ENCODE measurements at places on chromosomes 1 and 21.
A peak's percentile ranks its signal among the peaks of the same experiment; 100 is the strongest.

DNA sequence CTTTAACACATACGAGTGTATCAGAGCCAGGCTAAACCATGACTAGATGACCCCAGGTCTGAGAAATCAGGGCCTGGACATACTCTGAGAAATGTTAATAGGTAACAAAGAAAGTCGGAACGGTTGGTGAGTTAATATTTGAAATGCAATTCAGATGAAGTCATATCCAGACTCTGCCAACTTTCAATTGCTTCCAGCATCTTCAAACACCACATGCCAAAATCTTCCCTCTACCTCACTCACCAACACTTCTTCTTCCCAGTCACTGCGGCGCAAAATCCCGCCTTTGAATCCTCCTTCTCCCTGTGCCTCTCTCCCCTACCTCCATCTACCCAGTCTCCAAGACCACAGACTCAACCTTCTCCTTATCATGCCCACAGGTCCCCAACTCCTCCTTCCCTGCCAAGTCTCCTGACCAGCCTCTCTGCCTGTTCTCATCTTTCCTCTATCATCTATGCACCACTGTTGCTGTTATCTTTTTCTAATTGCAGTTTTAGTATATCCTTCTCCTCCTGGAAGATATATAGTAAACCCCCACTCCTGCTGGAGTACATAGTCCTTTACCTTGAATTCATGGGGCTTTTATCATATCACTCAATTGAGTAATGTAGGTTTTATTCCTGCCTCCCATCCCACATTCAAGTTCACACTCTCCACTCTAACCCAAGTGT, 41.3 kb downstream of the ZBTB18 start:
- no peak for DNase-seq

DNA sequence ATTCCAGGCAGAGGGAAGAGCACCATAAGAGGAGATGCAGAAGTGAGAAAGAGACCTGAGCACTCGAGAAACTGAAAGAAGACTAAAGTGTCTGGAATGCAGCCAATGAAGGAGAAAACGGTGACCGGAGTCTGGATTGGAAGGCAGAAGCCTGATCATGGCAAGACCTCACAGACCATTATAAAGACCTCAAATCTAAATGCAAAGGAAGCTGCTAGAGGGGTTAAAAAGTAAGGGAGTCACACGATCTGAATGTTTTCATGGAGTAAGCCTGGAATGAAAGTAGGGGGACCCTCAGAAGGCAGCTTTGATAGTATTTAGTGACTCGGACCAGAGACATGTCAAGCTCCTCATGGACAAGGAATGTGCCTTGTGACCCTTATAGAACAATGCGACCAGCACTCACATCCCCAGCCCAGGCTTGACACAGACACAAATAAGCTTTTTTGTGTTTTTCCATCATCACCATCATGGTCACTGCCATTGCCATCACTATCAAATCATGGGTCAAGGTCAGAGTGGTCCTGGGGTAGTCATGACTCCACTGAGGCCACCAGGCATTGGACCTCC, 183.6 kb downstream of the SEC16B start:
- no peak for DNase-seq

- DNase-seq, result no peak
Observed at GRCh38 chr21:27528697-27529096, 561.8 kb upstream of the ADAMTS5 start.

- DNase-seq, result no peak
Observed at GRCh38 chr1:216330262-216330661, 93.0 kb downstream of the USH2A start.

- DNase-seq, result no peak
Observed at GRCh38 chr1:216047811-216048572, 375.3 kb downstream of the USH2A start.

DNA sequence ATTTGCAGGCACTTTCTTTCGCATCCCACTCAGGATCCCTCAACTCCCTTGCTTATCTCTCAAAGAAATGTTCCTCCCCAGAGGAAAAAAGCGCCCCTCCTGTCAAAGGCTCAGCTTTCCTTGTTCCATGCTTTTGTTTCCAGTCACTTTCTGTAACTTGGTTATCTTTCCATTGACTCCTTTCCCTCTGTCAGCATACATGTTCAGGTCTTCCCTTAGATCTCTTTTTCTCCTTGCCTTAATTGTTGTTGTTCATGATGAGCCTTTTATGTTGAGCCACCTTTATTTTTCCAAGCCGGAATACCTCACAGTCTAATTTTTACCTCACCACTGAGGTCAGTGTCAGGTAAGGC, 46.5 kb upstream of the PODN start:
- DNase-seq, result no peak

- peak; percentile 66 for DNase-seq
Observed at GRCh38 chr1:228166170-228166936, 749 bp downstream of the IBA57 start.

DNA sequence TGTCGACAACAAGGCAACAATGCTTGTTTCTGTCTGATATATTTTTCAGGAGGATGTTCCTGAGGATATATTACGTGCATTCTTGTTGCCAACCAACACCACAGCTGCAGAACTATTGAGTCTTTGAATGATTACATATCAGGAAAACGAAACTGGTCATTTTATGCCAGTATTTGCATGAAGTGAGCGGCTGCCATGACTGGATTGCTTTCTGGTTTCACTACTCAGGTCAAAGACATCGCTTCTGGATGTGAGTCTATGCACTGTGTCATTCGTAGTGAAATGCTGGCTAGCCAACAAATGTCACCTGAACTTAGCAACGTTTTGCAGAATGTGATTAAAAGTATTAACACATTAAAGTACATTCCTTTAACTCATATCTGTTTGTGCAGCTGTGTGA, 35.8 kb upstream of the OLFM3 start:
- no peak for DNase-seq

- DNase-seq, result peak; percentile 37
Observed at GRCh38 chr1:229058111-229058561, 212.8 kb upstream of the RAB4A start.

GRCh38 chr1:203185585-203185984, 919 bp downstream of the CHI3L1 start:
- DNase-seq, result no peak

GRCh38 chr1:91680556-91681155, 180.0 kb downstream of the CDC7 start:
- DNase-seq, result no peak

GRCh38 chr1:115492880-115493279, 148.9 kb upstream of the VANGL1 start:
- DNase-seq, result no peak

DNA sequence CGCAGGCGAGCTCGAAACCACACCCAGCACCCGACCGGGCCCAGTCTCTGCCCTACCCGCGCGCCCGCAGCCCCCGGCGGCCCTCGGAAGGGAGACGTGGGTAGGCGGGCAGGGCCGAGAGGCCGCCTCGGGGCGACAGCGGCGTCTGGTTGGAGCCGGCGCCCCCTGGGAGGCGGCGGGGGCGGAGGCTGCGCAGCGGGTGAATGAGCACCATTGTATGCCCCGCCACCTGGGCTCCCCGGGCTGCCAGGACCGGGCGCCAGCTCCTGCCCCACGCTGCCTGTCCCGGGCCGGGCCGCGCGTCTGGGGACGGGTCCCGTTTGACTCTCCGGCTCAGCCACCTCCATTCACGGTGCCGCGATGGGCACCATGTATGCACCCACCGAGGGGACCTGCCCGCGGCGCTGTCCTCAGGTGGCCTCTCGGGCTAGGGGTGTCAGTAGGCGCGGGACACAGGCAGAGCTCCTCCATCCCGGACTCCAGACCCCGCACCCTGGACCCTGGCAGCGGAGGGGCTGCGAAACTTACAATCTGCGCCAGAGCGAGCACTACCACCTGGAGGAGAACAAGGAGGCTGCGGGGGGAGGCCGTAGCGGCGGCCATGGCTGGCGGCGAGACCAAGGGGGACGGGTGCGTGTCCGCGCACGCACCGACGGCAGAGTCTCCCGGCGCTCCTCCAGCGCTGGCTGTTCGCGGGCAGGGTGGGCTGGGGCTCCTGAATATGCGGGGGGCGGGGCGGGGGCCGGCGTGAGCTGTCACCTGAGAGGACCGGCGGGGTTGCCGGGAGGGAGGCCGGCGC, at the start of gene COL9A2:
COL9A2 (minus strand) TSS at position 692 of the 799 bp plus-strand sequence; CDS start at position 603, 89 bp downstream.
- peak; percentile 54 for DNase-seq

GRCh38 chr21:41164981-41165655, 2.8 kb upstream of the BACE2 start:
- DNase-seq, result no peak

GRCh38 chr1:11012260-11013159, at the start of gene TARDBP:
Gene TARDBP, plus strand, starts transcription at chr1:11012654. Its CDS starts 1,074 bp downstream, at chr1:11013728.
- peak; percentile 88 for DNase-seq

DNA sequence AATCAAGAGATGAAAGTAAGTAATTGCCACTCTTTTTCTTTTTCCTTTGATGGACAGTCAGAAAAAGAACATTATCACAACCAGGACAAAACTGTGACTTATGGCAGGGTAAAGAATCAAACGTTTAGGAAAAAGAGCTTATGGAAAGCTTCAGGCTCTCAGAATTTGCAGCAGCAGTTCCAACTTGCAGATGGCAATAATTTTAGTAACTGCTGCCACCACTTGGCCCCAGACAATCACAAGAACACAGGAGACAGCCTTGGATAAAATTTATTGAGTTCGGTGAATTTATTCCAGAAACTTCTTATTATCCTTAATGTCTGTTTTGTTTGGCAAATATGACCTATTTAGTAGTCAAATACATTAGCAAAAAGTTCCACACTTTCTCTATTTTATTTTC, 804.4 kb downstream of the BRINP3 start:
- DNase-seq, result no peak

GRCh38 chr1:232593717-232594502, 36.0 kb downstream of the SIPA1L2 start:
- DNase-seq, result no peak

- DNase-seq, result no peak
Observed at GRCh38 chr21:43591571-43591970, 67.7 kb downstream of the HSF2BP start.

DNA sequence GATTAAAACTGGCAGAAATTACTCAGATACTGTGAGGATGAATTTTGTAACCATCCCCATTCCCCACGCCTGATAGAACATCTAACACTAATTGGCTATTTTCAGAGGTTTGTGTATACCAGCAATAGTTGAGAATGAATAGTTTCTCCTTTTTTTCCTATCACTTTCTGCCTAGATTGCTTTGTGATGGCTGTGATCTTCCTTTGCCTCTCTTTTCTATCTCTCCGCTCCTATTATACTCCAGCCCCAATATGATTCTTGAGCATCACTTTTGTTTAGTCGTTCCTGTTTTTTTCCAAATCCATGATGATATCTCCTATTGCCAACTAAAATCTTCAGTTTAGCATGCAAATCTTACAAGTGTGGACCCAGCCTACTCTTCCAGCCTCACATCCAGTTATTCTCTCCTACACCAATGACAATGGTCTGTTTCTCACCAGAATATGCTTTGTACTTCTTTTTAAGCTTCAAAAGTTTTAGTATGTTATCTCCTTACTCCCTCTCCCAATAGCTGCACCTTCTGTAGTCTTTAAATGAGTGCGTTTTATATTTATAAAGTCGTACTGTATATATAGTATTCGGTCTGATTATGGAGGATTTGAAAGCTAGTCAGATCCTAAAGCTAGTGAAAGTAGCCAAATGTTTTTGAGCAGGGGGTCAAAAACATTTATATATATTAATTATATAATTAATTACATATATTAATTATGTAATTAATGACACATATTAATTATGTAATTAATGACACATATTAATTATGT, 25.2 kb downstream of the MAGI3 start:
- no peak for DNase-seq

GRCh38 chr1:12342401-12343003, 112.7 kb downstream of the VPS13D start:
- DNase-seq, result no peak

- no peak for DNase-seq
Observed at GRCh38 chr1:107648071-107648470, 316.9 kb downstream of the VAV3 start.

DNA sequence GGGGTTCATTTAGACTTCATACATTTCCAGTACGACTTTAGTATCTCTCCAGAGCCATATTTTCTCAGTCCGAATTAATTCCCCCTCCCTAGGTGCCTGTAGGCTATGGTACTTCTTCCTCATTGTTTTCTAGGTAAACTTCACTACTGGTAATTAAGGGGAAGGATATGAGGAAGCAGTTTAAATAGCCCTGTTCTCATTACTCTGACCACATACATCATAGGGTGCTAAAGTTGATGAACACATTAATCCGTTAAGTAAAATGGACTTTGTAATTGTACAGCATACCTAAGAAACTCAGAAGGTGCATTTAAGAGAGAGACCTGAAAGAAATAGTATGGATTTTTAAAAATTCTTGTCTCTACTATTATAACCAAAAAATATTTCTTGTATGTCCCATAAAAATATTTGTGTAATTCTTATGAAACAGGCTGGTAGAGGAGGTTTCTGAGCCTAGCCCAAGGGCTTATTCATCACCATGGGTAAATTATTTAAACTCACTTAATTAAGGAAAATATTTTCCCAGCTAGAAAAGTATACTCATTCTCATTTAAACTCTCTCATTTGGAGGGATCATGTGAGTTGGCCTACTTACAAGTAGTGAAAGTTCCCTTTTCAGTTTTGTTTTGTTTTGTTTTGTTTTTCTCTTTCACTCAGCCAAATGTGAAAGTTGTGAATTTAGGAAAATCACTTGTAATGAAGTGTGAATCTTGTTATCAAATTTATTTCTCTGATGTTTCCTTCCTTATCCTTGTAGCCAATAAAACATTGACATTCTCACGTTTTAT, 2.0 kb downstream of the PRMT6 start:
- no peak for DNase-seq

GRCh38 chr1:150999926-151000325, 6.8 kb downstream of the MINDY1 start:
- no peak for DNase-seq

DNA sequence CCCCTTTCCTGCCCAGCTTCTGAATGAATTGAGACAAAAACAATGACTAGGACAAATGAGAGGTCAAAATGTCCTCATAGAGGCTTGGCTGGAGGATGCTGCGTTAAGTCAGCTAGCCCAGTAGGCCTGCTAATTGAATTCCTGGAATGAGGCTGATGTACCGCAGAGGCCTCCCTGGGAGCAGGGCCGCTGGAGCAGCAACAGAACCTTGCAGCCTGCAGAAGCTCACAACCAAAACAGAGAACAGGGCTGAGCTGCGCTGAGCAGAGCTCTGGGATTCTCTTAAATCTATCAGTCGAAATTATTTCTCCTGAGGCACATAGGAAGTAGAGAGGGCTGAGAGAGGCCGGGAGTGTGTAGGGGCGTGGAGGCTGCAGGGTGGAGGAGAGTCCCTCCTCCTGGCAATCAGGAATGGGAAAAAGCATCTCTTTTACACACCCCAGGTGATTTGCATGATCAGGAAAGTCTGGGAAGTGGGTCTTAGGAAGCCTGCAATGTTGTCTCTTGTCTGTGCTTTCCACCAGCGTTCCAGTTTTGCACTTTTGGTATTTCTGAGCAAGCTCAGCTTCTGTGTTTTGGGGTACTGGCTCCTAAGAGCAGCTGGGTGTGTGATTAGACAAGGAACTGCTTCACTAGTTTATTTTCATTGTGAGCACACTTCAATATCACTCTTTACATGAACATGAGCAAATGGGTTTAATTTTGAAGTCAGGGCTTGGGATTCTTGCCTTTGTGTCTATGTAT, 66.5 kb downstream of the RYR2 start:
- DNase-seq, result no peak

DNA sequence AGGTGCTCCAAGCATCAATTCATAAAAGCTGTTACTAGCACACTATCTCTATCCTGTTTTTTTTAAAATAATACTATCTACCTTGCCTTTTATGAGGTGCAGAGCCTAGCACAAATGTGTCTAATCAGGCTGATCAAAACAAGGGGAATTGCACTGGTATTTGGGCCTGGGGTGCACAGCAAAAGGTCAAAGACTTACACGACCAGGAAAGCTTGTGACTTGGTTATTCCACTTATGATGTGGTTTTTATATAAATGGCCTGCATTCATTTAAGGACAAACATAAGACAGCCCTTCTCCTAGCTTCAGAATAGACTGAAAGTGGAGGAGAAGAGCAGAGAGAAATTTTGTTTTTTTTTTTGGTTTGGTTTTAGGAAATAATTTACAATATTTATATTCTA, 98.4 kb upstream of the SGIP1 start:
- no peak for DNase-seq

Measured in CD4-positive, alpha-beta T cell treated with Interleukin-2 at 100 ng/mL for 4 hours (primary cell).